ENCODE measurements at places on chromosomes 6 and 20.

- DNase-seq: no peak
Measured at GRCh38 chr6:113690281-113691259, 166.6 kb upstream of the MARCKS start.

GRCh38 chr6:36374972-36375371 lies 12.5 kb downstream of the ETV7 start:
- DNase-seq: no peak

GRCh38 chr6:83536647-83537589 lies 24.6 kb downstream of the PRSS35 start:
- no peak for DNase-seq

- peak; percentile 54 for DNase-seq
Measured at GRCh38 chr6:43838276-43839036, 68.4 kb downstream of the VEGFA start.

- DNase-seq: no peak
Measured at GRCh38 chr20:50930139-50930975, 880 bp downstream of the ADNP start.

- no peak for DNase-seq
Measured at GRCh38 chr6:151440930-151441329, 11.0 kb downstream of the RMND1 start.

- DNase-seq: no peak
Measured at GRCh38 chr6:116015983-116016382, 44.7 kb downstream of the FRK start.

DNA sequence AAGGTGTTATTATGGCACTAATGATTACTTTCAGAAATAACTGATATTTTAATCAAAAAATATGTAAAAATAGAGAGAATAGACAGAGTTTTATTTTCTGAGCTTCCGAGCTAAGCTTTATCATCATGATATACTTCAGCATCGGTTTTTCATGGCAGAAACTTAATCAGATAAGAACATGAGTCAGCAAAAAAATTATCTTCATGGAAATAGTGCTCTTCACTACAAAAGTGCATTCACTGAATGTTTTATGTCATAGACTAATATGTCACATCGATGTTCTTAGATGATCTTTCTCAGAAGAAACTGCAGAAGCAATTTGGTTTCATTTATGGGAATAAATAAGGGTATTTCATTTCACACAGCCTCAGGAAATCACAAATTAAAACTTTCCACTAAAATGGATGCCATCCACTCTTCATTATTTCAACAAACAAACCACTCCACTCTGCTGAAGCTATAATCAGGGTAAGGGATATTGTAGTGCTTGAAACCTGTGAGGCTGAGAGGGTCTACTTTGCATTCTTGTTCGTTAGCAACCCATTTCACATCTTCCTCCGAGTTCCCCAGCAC lies 10.2 kb upstream of the MAP3K7 start:
- no peak for DNase-seq

GRCh38 chr6:34425132-34425497 lies 754 bp downstream of the RPS10 start:
- no peak for DNase-seq

DNA sequence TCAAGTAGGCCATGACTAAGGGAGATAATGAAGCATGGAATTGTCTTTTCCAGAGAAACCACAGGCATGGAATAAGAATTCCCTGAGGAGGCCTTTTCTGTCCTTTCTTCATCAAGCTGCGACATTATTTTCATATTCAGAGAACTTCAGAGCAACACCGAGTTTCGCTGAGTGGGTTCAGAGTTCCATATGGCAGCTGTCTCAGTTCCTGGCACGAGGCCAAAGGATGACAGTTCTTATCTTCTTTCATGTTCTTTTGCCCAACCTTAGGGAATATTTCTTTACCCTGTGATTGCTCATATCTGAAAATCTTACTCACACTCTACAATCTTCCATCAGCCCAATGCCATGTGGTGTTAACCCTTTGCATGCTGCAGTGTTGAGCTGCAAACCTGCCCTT lies 135.3 kb upstream of the BMP2 start:
- no peak for DNase-seq

GRCh38 chr6:128099571-128100197 lies 198.8 kb upstream of the THEMIS start:
- DNase-seq: no peak

- peak; percentile 14 for DNase-seq
Measured at GRCh38 chr6:104887350-104887749, 27.6 kb upstream of the HACE1 start.

DNA sequence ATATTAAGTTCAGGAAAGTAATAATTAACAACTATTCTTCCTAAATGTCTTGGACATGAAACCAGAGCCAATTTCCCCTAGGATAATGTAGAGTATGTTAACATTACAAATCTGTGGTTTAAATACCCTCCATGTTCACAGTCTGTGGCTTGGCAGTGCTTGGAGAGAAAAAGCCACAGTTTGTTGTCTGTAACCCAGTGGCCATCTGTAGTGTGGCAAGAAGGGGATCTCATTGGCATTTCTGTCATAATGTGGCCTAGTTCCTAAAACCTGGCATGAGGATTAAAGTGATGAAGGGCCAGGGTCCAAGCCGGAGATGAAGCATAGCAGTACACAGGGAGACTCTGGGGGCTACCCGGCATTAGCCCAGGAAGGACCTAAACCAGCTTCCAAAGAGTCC lies 31.2 kb downstream of the SYNE1 start:
- no peak for DNase-seq

- peak; percentile 10 for DNase-seq
Measured at GRCh38 chr6:40803897-40804702, 216.9 kb upstream of the LRFN2 start.

- DNase-seq: peak; percentile 23
Measured at GRCh38 chr6:34331371-34332050, 61.0 kb downstream of the NUDT3 start.

- no peak for DNase-seq
Measured at GRCh38 chr6:148761527-148762011, 14.7 kb downstream of the UST start.

DNA sequence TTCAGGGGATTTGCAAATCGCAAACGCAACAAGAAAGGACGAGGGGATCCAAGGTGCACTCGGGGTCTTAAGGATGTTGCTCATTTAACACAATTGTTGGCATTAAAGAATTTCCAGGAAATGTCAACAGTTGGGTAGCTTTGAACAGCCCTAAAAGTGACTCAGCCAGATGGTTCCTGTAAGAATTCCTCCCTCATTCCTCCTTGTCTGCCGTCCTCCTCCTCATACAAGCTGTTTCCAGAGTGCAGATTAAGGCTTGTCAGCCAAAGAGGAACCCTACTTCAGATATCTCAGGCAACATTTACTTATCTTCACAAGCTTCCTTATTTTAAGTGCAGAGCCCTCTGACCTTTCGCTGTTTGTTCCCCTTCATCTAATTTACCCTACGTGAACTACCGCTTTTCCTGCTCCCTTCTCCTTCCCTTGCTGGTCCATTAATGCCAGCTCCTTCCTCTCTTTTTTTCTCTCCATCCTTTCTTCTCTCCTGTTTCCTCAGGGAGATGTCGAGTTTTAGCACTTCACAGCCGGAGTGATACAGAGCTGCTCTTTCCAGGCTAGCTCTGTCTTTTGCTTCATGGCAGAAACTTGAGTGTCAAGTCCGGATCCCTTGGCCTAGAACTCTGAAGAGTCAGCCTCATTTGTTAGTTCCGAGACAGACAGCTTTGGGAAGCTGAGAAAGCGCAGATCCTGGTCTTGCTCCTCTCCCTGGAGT lies 26.1 kb upstream of the TBC1D7 start:
- DNase-seq: peak; percentile 70

- no peak for DNase-seq
Measured at GRCh38 chr6:131937703-131938631, 13.2 kb downstream of the CCN2 start.

DNA sequence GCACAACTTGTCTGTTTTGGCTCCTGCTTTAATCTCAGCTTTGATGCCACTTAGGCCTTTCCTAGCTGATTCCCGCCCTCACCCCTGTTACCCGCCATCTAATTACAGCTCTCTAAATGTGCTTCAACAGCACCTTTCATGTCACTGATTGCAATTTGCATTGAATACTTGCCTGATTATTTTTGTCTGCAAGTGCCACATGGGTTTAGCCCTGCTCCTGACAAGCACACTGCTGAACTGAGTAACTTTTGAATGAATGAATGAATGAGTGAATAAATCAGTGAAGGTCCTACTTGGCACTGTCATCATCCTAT lies 591 bp upstream of the DCBLD1 start:
- DNase-seq: no peak

DNA sequence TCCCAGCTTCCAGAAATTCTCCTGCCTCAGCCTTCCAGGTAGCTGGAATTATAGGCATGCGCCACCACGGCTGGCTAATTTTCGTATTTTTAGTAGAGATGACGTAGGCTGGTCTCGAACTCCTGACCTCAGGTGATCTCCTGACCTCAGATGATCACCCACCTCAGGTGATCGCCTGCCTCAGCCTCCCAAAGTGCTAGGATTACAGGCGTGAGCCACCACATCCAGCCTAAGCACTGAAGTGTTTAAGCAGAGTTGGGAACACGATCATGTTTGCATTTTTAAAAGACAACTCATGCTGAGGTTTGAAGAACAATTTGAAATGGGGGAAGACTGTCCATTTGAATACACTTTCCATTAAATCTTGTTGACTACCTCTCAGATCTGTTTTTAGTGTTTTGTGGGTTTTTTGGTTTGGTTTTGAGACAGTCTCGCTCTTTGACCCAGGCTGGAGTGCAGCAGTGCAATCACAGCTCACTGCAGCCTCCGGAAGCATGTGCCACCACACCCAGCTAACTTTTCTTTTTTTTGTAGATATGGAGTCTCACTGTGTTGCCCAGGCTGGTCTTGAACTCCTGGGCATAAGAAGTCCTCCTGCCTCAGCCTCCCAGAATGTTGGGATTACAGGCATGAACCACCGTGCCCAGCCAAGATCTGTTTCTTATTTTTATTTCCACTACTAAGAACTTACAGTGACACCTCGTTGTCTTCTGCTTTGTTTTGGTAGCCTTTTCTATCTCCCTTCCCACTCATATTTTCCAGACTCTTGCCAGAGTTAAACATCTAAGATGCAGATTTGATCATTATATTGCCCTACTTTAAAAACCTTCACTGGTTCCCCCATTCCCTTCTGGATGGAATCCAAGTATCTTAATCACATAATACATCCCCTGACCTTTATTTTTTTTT lies 5.5 kb downstream of the CASP8AP2 start:
- no peak for DNase-seq

GRCh38 chr20:2707353-2708072 lies 14.9 kb downstream of the EBF4 start:
- DNase-seq: no peak

- no peak for DNase-seq
Measured at GRCh38 chr6:22437665-22438064, 131.7 kb upstream of the HDGFL1 start.

DNA sequence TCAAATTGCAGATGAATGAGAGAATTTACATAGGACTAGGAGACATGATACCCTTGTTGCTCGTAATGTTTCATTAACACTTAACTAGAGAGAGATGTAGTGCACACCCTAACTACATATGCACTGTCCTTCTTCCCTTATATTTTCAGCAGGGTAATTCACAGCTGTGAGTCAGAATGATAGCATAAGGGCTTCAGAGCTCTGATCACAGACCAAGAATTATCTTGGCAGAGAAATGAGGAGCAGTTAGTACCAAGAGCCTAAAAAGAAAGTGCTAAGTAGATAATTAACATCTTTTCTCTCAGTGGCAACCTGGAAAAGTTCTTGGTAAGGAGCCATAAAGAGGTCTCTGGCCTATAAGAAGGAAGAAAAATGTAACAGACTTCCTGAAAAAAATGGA lies 35.8 kb downstream of the GRIK2 start:
- DNase-seq: no peak

GRCh38 chr6:142303176-142303533 lies 1.3 kb downstream of the ADGRG6 start:
- DNase-seq: no peak

DNA sequence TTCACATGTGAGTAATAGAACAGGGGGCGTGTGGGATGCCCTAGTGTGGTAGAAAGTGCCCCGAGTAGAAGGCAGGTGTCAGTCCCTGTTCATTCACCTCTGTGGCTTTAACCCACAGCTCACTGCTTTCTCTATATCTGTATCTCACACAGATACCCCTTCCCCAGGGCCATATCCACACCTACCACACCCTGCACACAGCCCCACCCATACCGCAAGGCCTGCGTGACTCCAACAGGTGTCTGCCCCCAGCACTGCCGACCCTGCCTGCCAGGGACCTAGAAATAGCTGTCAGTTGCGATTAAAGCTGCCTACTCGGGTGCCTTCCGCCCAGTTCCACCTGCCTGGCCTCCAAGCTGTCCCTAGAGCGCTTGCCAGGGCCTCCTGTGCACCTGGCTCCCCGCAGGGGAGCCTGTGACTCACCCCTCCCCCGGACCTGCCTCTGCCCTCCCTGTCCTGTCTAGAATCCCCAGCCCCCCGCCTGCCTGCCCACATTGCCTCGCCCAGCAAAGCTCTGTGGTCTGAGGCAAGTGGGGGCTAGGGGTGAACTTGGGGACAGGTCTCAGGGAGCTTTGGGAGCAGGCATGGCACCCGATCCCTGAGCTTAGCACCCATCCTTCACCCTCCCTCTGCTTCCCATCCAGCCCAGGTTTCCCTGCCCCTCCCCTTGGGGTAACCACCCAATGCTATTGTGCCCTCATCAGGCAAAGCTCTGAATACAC lies 38.3 kb upstream of the ID1 start:
- no peak for DNase-seq

GRCh38 chr20:58664331-58664730 lies 13.2 kb downstream of the STX16 start:
- no peak for DNase-seq

- DNase-seq: no peak
Measured at GRCh38 chr6:32954267-32954666, 1.4 kb upstream of the HLA-DMA start.

GRCh38 chr6:85372188-85372914 lies 77.5 kb upstream of the NT5E start:
- DNase-seq: no peak

DNA sequence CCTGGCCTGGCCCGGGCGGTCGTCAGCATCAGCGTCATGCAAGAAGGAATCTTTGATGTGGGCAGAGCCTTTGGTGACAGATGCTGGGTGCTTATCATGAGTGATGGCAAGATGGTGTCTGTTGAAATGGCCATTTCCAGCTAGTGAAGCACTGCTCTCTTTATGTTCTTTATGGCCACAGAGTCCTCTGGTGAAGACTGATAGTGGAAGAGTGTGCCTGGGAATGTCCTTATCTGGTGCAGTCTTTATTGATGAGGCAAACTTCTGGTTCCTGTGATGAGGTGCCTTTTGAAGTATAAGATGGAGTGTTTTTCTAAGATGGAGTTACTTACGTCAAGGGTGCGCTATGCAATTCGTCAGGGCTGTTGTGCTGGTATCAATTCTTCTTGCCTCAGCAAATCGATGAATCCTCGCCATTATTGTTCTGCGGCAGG lies 22.6 kb upstream of the CCR6 start:
- DNase-seq: no peak

GRCh38 chr6:85388531-85388930 lies 61.4 kb upstream of the NT5E start:
- DNase-seq: no peak

Data from HL-60 (cell line).